ENCODE measurements at places on chromosomes 11 and 22. TPM values are rescaled to one million over a fixed set of nuclear protein-coding genes. Genes with fewer than 3 reads are reported as not detected.

Gene OR51E2
- total RNA-seq: not detected

Gene SLC5A4
- total RNA-seq: not detected

Gene MMP7
- total RNA-seq: not detected

DNA sequence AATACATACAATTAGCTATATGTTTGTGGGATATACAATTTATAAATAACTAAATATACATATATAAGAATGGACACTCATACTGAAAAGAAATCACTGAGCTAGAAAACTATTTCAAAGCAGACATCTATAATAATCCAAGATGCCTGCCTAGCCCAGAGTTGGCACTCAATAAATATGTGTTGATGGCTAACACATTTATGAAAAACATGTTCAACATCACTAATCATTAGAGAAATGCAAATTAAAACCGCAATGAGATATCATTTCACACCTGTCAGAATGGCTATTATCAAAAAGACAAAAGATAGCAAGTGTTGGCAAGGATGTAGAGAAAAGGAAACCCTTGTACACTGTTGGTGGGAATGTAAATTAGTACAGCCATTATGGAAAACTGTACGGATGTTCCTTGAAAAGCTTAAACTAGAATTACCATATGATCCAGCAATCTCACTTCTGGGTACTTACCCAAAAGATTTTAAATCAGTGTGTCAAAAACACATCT is 29.8 kb downstream of the POU2AF1 start:
- H3K36me3 ChIP-seq: no peaks in the 10 kb centered on the region
- H3K4me1 ChIP-seq: no peaks in the 10 kb centered on the region
- no peak overlapping the region for H3K4me3 ChIP-seq
- H3K27me3 ChIP-seq: peaks cover 21% of the 10 kb centered on the region
- no peak overlapping the region for H3K27ac ChIP-seq
- no peak for DNase-seq

Gene GPR83
- 0.22 TPM for total RNA-seq

- H3K27me3 ChIP-seq: peaks cover 36% of the 10 kb centered on the region
- peaks cover 5% of the 10 kb centered on the region for H3K4me1 ChIP-seq
- H3K27ac ChIP-seq: no peak overlapping the region
- DNase-seq: no peak
- no peaks in the 10 kb centered on the region for H3K36me3 ChIP-seq
Observed at GRCh38 chr22:19663286-19663815, 51.0 kb upstream of the SEPTIN5 start.

DNA sequence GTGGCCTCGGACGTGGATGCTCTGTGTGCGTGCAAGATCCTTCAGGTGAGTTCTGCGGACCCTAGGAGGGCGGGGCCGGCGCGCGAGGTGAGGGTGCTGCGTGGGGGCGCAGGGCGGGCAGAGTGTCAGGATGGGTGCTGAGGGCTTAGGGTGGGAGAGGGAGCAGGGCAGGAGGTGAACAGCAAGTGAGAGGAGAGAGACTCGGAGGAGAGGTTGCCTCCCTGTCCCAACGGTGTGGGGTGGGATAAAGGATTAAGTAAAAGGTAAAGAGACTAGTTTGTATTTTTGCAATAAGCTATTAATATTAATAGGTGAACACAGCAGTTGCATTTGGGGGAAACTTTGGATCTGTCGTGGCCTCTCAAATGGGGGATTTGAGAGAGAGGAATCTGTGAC is 451 bp downstream of the CDC45 start:
- peaks cover 32% of the 10 kb centered on the region for H3K4me1 ChIP-seq
- H3K27me3 ChIP-seq: no peaks in the 10 kb centered on the region
- DNase-seq: no peak
- H3K4me3 ChIP-seq: peak overlapping the region; percentile 98
- peak overlapping the region; percentile 98 for H3K27ac ChIP-seq

- DNase-seq: no peak
- H3K27ac ChIP-seq: no peak overlapping the region
Observed at GRCh38 chr11:116828632-116829524, 829 bp upstream of the APOC3 start.

GRCh38 chr11:82733444-82734119 is at the start of gene FAM181B:
Gene FAM181B, minus strand, starts transcription at chr11:82733864. Its CDS starts 135 bp downstream, at chr11:82733729.
- H3K4me1 ChIP-seq: peaks cover 4% of the 10 kb centered on the region
- H3K4me3 ChIP-seq: peak within 1 kb of the TSS; percentile 69
- no peak within 1 kb of the TSS for H3K27ac ChIP-seq

DNA sequence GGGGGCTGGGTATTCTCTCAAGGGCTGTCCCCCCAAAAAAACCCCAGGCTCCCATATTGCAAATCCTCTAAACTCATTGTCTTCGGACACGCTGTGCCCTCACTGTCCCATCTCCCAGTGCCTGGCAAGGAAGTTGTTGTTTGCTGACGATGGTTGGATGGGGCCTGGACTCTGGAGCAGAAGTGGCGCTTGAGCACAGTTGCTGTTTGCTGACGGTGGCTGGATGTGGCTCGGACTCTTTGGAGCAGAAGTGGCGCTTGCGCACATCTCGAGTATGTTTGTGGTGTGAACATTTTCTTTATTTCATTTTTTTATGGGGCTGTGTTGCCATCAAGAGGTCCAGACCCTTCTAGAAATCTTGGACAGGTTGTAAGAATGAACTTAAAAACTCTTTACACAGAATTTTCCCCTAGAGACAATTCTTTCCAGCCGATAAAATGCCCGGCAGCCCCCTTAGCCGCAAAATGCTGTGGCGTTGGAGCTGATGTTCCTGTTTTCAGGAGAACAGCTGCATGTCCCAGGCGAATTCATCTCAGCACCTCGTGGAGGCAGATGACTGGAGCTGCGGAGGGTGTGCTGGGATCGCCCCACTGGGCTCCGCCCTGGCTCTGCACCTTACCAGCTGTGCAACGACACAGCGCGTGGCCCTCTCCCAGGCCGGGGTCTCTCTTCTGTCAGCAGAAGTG is 1167.4 kb downstream of the BRD1 start:
- H3K4me1 ChIP-seq: no peaks in the 10 kb centered on the region
- DNase-seq: no peak
- H3K36me3 ChIP-seq: no peaks in the 10 kb centered on the region
- H3K27ac ChIP-seq: no peak overlapping the region

Gene SAA1
- not detected for total RNA-seq

DNA sequence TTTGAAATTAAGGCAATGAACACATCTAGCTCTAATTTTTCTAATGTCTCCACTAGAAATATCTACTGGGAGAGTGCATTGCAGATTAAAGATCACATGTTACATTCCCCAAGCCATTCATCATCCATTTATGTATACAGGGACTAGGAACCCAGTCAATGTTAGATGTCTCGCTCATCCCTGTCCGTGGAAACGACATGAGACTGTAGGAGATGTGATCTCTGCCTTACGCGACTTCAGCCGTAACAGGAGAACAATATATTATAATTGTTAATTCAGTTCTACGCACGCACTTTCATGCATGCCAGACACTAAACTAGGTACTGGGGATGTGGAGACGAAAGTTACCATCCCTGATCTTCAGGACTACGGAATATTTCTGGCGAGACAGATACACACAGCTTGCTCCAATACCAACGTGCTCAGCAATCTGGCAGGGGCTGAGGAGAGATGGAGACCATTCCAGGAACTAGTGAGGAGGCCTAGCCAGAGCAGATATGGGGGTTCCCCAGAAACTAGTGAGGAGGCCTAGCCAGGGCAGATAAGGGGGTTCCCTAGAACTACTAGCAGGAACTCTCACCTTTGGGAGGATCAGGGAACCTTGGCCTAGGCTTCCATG is 706 bp downstream of the DCPS start:
- no peaks in the 10 kb centered on the region for H3K27me3 ChIP-seq
- H3K4me1 ChIP-seq: peaks cover 18% of the 10 kb centered on the region
- peaks cover 2% of the 10 kb centered on the region for H3K36me3 ChIP-seq

DNA sequence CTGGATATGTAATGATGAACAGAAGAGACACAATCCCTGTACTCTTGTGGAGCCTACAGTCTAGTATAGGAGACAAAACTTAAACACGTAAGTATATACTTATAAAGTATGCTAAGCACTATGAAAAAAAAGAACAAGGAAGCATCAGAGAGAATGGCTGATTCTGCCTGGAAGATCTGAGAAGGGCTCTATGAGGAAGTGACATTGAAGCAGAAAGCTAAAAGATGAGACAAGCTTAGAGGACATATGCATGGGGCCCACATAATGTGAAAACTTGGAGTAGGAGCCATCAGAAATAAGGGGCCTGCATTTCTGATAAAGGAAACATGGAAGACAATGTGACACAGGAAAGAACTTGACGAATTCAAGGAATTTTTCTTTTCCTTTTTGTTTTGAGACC is 16.6 kb downstream of the SAA1 start:
- no peak overlapping the region for H3K27ac ChIP-seq
- H3K4me1 ChIP-seq: peaks cover 14% of the 10 kb centered on the region
- H3K27me3 ChIP-seq: no peaks in the 10 kb centered on the region
- no peak overlapping the region for H3K4me3 ChIP-seq
- H3K36me3 ChIP-seq: peaks cover 26% of the 10 kb centered on the region
- no peak for DNase-seq

Gene B3GAT1
- 0.17 TPM for total RNA-seq

Gene RAG2
- total RNA-seq: not detected

DNA sequence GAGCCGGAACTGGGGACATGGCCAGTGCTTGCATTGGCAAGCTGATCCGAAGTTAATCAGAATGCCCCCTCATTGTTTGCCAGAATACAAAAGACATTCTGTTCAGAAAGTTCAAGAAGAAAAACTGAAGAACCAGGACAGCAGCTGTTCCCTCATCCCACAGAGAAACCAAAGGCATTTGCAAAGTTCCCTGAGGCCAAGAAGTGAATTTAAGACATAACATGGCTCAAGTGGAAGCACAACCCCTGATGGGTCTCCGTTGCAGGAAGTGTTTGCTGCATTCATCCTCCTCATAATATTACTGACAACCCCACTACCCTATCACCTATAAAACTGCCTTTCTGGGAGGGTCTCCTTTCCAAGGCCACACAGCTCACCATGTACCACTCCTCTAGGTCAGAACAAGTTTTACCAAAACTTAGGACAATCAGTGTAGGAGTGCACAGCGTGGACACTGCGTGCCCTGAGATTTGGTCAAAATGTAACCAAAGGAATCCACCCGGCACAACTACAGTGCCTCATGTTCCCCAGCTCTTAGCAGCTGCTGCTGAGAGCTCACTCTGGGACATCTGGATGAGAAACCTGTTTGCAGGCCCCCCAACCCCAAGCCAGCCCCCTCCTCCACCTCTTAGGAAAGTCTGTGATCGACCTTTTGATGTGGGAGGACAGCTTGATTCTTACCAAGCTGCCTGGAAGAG is 101.6 kb upstream of the AKIP1 start:
- no peak for DNase-seq
- H3K27me3 ChIP-seq: peaks cover 48% of the 10 kb centered on the region
- peaks cover 6% of the 10 kb centered on the region for H3K36me3 ChIP-seq
- no peak overlapping the region for H3K27ac ChIP-seq
- H3K4me1 ChIP-seq: peaks cover 7% of the 10 kb centered on the region

DNA sequence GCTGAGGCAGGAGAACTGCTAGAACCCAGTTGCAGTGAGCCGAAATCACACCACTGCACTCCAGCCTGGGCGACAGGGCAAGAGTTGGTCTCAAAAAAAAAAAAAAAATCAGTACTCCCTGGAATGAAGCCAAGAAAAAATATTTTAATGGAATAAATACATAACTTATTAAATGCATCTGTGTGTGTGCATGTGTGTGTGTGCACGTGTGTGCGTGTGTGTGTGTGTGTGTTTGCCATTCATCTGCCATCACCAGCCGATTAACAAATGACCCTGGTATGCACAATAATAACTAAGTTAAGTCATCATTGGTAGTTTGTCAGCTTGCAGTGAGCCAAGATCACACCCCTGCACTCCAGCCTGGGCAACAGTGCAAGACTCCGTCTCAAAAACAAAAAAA is 35.0 kb upstream of the SCGB1A1 start:
- H3K4me3 ChIP-seq: no peak overlapping the region
- no peak for DNase-seq
- peaks cover 15% of the 10 kb centered on the region for H3K4me1 ChIP-seq
- H3K27ac ChIP-seq: no peak overlapping the region

Gene MIOX
- not detected for total RNA-seq

DNA sequence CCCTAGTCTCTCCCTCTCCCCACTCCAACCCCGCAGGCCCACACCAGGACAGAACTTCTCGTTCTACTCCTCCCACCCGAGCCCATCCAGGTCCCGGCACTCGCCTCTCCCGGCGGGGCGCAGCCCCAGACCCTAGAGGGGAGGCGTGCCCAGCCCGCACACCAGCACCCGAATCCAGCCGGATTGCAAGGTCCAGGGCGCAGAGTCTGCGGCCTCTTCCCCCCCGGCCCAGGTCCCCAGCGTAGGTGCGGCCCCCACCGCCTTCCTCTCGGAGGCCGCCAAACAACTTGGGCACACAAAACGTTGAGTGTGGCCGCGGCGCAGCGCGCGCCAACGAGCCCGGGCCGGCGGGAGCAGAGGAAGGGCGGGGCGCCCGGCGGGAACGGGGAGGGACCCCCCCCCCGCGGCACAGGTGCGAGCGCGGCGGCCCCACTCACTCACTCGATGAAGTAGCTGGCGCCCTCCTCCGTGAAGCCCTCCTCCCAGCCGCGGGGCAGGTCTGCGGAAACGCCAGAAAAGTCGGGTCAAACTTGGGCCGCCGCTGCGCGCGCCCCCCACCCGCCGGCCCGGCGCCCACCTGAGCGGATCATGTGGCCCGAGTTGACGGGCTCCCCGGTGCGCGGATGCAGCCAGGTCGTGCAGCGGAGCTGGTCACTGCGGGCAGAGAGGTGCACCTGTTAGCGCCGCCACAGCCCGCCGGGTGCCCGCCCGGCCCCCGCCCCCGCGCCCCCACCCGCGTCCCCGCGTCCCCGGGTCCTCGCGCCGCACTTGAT is 480 bp downstream of the PLEKHA7 start:
- H3K27me3 ChIP-seq: peaks cover 20% of the 10 kb centered on the region
- peaks cover 2% of the 10 kb centered on the region for H3K36me3 ChIP-seq
- H3K4me3 ChIP-seq: no peak overlapping the region
- DNase-seq: peak; percentile 6
- H3K27ac ChIP-seq: no peak overlapping the region

GRCh38 chr11:84673753-84674152 is 953.4 kb downstream of the DLG2 start:
- no peak overlapping the region for H3K27ac ChIP-seq
- H3K36me3 ChIP-seq: no peaks in the 10 kb centered on the region
- H3K4me3 ChIP-seq: no peak overlapping the region
- no peak for DNase-seq
- H3K27me3 ChIP-seq: no peaks in the 10 kb centered on the region
- no peaks in the 10 kb centered on the region for H3K4me1 ChIP-seq

DNA sequence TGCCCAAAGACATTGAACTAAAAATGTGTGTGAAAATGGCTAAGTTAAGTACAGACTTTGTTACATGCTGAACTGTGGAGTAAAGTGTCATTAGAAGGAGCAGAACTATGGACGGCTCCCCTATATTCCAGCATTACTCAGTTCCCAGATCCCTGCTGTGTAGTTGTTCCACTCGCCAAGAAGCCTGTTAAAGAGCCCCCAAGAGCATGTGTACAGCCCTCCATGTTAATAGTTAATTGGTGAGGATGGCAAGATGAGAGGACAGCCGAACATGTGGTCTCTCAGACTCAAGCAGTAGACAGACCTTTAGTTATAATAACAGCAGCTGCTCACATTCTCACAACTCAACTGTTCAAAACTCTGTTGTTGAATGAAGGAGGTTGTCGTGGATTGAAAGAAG is 127.4 kb downstream of the ELP4 start:
- H3K27me3 ChIP-seq: no peaks in the 10 kb centered on the region
- H3K27ac ChIP-seq: no peak overlapping the region
- no peak overlapping the region for H3K4me3 ChIP-seq
- DNase-seq: no peak
- H3K4me1 ChIP-seq: no peaks in the 10 kb centered on the region

GRCh38 chr22:37109242-37109917 is at the start of gene TMPRSS6:
Gene TMPRSS6, minus strand, starts transcription at chr22:37109713. Its CDS starts 6,296 bp downstream, at chr22:37103417.
- peaks cover 8% of the 10 kb centered on the region for H3K4me1 ChIP-seq
- peaks cover 7% of the 10 kb centered on the region for H3K36me3 ChIP-seq
- no peak for DNase-seq

Gene TEX12
- 0.32 TPM for total RNA-seq

Gene DEPDC5
- 37.6 TPM for total RNA-seq

Gene GRAMD1B
- 25.1 TPM for total RNA-seq

Gene MRGPRD
- not detected for total RNA-seq

All from T-helper 17 cell (primary cell).